ENCODE measurements at places on chromosomes 6 and 20. TPM values are rescaled to one million over a fixed set of nuclear protein-coding genes. Genes with fewer than 3 reads are reported as not detected.
A peak's percentile ranks its signal among the peaks of the same experiment; 100 is the strongest.

- no peak for DNase-seq
Measured at GRCh38 chr6:142376115-142376514, 74.3 kb downstream of the ADGRG6 start.

GRCh38 chr6:4363656-4364055 is 228.3 kb upstream of the ECI2 start:
- no peak for DNase-seq

GRCh38 chr6:54847799-54848597 is 1.4 kb downstream of the FAM83B start:
- DNase-seq = no peak

DNA sequence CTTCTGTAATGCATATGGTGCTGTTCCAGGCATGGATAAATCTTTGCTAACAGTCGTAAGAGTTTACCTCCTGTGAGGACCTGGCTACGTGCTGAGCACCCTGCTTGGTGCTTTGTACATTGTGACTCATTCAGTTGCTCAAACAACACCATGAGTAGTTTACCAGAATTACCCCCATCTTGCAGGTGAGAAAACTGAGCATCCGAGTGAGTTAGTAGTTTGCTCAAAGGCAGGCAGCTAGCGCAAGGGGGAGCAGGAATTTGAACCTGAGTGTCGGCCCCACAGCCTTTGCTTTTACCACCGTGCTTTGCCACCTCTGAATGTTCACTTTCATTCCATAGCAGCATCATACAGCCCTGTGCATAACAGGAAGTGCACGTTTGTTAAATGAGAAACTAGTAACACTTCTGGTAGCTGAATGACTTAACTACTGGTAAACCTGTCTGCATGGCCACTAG is 121.9 kb downstream of the MTHFD1L start:
- no peak for DNase-seq

DNA sequence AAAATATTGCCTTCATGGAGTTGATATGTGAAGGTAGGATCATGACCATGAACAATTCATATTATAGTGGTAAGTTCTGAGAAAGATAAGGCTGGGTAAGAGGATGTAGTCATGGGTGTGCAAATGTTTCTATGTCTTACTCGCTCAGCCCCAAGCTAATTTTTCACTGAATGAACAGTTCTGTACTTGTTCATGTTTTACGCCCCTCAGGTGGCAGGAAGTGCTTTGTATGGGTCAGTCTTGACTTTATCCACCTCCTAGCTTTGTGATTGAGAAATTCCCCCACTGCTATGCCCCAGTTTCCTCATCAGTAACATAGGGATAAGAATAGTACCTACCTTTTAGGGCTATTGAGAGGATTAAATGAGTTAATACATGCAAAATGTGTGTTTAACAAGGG is 148.2 kb upstream of the KCNG1 start:
- no peak for DNase-seq

- no peak for DNase-seq
Measured at GRCh38 chr6:168634541-168635328, 193.8 kb downstream of the SMOC2 start.

GRCh38 chr20:54123587-54124180 is 50.1 kb downstream of the CYP24A1 start:
- DNase-seq = peak; percentile 86

DNA sequence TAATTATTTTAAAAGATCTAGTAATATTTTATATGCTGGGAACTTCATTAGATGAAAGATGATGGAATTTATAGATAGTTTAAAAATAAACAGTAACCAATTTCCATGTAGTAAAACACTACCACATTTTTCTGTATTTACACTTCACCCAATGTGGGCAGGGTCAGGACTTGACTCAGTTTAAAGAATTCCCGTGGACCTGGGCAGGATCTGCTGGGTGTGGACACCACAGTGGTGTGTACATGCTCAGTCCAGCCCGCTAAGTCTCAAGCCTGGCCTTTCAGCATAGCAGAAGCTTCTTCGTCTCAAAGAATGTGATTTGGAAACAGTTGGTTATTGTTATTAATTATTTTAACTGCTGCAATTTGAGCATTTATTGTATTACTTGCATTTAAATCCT is 364.2 kb downstream of the SYNE1 start:
- DNase-seq = no peak

DNA sequence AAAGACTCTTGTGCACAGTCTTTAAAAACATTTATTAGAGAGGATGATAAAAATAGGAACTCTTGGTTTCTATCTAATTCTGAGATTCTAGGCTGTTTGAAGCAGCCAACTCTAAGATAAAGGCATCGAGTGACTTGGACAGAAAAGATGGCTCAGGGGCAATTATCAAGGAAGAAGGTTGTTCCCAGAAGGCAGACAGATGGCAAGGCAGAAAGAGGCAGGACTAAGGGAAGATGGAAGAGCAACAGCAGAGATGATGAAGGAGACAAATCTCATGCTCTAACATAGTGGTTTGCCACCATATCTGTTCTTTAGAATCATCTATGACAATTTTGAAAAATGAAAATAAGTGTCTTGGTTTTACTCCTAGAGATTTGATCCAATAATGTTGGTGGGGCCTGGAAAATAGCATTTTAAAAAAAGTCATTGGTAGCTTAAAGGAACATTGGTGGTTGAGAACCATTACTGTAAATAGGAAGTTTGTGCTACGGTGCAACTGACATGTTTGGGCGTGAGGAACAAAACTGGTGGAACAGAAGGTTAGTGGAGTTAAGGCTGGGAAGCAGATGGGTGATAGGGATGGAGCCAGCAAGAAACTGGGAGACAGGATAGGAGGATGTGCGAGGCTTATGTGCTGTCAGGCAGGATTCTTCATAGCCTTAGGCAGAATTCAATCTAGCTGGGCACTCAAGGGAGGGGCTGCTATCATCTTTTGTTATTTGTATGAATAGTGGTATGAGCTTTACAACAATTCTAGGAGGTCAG is 751.1 kb downstream of the DHX35 start:
- no peak for DNase-seq

- DNase-seq = no peak
Measured at GRCh38 chr6:50608421-50608820, 104.9 kb upstream of the TFAP2D start.

DNA sequence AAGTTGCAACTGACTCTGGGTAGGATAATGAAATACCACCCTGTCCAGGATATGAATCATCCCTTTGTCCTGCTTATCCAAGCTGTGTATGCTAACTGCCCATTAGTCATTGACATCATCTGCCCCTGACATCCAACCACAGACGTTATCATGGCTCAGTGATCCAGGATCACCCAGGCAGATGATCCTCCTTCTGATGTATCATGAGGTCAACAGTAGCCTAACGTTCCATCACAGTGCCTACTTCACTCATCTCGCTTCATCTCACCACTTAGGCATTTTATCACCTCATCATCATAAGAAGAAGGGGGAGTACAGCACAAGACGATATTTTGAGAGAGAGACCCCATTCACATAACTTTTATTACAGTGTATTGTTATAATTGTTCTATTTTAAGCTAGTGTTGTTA is 13.4 kb upstream of the BTN3A2 start:
- DNase-seq = no peak

DNA sequence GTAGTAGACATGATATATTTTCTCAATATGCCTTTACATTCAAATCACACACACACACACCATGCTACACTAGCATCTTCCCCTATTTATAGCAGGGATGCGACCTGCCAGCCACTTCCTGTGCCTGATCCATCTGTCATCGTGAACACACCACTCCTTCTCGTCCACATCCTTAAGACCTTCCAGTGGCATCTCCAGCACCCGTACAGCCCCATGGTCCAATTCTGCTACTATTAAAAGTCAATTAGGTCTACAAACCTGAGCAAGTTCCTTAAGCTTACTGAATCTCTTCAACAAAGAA is 54.5 kb downstream of the KIF16B start:
- no peak for DNase-seq

DNA sequence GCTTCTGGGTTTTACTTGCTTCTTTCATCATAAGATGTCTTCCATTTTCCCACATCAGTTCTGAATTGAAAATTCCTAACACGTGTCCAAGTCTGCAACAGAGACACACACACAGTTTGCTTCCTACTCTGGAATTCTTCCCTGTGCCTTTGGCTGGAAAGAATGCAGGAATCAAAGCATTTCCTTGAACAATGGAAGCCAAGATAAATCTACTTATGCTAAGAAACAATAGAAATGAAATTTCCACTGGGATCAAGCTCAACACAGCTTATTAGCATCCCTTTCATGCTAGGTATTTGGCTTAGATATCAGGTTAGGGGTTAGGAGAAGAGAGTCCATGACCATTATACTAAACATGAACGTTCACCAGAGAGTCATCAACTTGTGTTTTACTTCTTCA is 101.1 kb upstream of the SCAF8 start:
- no peak for DNase-seq

GRCh38 chr6:11460837-11461661 is 76.5 kb upstream of the TMEM170B start:
- DNase-seq = no peak

GRCh38 chr20:42949950-42950349 is 239.8 kb downstream of the PTPRT start:
- peak; percentile 29 for DNase-seq

DNA sequence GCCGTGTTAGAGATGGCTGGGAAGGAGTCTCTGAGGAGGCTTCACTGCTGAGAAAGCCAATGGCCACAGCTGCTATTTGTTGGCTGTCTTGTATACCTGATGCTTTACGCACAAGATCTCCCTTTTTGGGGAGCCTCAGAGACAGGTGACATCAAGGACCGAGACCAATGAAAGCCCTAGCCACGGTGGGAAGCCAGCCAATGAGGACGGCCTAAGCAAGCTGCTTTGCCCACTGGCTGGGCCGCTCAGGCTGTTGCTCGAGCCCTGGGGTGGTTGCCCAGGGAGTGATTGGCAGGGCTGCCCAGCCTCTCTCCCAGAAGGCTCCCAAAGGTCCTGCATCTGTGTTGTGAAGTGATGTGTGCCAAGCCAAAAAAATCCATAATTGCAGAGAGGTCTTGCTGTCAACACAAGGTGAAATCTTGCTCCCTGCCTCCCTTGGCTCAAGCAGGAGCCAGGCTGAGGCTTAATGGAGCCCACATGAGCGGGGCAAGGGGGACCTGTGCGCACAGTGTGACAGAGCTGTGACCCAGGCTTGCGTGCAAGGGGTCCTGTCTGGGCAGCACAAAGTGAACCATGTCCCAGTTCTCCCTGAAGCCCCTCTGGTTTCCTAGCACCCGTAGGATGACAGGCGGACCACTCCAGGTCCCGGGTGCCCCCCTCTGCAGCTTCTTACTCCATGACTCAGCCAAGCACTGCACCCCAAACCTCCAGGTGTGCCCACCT is 4.3 kb downstream of the MMP24OS start:
- no peak for DNase-seq

GRCh38 chr6:136547336-136547735 is 2.9 kb downstream of the MAP7 start:
- DNase-seq = no peak

DNA sequence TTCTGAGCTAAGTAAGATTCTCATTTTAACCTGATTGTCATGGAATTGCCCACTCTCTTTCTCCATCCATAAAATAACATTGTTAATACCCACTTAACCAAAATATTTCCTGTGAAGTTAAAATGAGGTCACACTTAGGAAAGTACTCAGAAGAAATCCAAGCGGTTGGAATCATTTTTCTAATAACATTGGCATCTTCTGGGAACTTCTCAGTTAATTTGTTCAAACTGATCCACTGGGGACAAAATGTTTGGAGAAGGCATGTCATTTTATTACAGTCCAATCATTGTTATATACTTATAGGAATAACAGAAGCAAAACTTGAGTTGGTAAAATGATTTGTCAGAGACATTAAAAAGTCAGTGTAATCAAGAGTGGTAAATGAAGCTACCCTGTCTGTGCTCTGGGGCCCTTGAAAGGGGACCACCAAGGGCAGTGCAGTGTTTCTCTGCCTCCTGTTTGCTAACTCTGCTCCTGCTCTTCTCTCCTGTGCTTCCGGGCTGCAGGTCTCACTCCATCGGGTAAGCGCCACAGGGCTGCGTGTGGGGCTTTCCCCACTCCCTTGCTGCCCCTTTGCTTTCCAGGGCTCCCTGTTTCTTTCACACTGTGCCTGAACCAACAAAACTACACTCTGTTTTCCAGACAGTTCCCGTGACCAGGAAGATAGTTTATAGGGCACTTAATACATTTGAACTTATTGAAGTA is 50.1 kb downstream of the HDDC2 start:
- no peak for DNase-seq

GRCh38 chr6:6915219-6915618 is 192.5 kb upstream of the RREB1 start:
- DNase-seq = no peak

GABRR1 gene
- total RNA-seq = not detected

PARD6B gene
- 23.5 TPM for total RNA-seq

LY6G5C gene
- 3.1 TPM for total RNA-seq

EDEM2 gene
- total RNA-seq = 46.8 TPM

RIMS4 gene
- 4.5 TPM for total RNA-seq

WFDC12 gene
- total RNA-seq = 0.44 TPM

UNC93A gene
- total RNA-seq = not detected

PRR18 gene
- total RNA-seq = 0.94 TPM

All from left lung (tissue), 14 donors.